M059J (cell line): ENCODE measurements at places on chromosomes 5 and 9.

DNA sequence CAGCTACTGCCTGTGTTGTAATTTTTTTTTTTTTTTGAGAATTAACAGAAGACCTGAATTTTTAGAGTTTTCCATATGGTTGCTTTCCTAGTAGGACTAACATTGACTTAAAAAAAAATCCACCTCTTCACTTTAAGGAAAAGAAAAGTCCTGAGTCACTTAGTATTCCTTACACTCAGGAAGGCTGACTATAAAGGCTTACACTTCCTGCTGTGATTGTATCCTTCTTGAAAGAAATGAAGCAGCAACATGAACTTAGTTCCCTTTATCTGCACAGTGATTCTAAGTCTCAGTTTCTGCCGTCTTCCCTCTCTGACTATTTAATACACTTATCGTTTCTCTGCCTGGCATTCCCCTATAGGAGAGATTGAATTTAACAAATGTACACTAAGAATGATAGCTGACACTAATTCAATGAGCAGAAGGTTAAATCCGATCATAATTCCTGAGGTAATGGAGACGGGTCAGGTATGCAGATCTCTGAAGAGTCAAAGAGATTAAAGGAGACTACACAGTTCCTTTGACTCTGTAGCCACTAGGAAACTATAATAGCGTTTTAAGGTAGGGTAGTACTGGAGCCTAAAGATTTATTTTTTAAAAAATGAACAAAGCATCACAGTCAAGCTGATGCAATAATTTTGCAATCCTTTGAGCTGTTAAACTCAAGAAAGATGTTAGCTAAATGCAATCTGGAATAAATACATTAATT, 185.1 kb upstream of the ELAVL2 start:
- no peak for DNase-seq

DNA sequence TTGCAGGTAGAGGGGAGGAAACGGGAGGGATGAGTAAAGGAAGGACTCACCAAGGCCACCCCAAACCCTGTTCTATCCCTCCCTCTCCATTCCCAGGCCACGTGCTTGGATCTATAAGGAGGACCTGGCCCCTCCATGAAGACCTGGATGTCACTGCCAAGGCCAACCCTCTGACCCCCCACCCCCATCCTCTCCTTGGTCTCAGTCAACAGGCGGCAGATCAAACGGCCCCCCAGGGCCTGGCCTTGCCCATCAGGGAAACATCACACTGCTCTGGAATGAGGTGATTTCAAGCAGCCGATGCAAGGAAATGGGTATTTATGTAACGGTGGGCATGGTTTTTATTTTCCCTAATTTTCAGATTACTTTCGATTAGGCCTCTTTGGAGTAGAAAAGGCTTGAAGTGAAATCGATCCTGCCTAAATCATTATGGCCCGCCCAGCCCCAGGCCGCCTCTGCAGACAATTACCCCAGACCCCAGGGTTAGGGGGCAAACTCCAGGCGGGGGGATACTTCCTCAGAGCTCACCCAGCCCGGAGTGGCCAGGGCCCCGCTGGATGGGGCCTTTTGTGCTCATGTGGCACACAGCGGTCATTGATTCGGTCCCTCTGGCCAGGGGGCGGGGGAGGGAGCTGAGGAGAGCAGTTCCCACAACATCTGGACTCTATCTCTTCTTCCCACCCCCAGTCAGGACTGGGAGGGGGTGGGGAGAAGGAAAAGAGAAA, 125.3 kb downstream of the PHF2 start:
- DNase-seq: no peak

- DNase-seq: peak; percentile 8
Observed at GRCh38 chr9:13432904-13433303, 153.4 kb upstream of the MPDZ start.

DNA sequence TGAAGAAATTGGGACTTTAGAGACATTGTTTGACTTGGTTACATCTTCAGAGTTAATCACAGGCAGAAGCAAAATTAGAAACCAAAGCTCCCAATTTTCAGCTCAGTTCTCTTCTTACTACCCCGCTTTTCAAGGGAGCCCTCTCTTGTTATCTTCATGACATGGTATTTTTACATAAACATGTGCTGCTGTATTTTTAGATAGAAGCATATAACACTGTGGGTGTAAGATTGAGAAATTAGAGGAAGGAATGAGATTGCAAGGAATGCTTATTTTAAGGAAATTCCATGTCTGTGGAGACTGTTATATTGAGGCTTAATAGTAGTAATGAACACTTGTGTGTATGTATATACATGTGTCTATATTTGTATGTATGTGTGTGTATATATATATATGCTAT, 401.6 kb downstream of the TMEM232 start:
- no peak for DNase-seq

DNA sequence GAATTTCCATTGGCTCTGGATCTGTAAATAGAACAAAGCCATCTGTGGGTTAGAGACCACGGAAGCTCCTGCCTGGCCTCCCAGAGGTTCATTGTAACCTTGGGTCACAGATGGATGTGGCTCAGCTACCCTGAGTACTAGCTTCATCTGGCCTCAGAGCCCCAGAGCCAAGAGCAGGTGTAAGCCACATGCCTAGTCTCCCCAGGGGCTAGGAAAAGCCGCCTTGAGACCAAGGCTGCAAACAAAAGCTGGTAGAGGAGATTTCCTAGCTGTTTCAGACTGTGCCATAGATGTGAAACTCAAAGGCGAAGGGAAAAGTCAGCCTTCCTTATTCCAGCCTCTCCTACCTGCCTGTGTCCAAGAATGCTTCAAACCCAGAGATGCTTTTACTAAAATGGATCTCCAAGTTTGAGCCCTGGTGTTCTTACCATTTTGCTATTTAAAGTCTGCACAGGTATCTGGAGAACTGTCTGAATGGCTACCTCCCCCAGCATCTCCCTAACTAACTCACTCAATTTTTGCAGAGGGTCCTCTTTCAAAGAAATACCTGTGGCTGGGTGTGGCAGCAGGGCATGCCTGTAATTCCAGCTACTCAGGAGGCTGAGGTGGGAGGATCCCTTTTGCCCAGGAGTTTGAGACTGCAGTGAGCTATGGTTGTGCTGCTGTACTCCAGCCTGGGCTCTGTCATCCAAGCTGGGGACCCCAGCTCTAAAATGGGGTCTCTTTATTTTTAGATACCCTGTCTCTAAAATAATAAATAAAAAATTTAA, 42.3 kb upstream of the MAP1B start:
- no peak for DNase-seq

GRCh38 chr9:99459919-99460318, 237.8 kb downstream of the SEC61B start:
- no peak for DNase-seq

- no peak for DNase-seq
Observed at GRCh38 chr9:68897577-68898145, 116.3 kb downstream of the PRKACG start.

DNA sequence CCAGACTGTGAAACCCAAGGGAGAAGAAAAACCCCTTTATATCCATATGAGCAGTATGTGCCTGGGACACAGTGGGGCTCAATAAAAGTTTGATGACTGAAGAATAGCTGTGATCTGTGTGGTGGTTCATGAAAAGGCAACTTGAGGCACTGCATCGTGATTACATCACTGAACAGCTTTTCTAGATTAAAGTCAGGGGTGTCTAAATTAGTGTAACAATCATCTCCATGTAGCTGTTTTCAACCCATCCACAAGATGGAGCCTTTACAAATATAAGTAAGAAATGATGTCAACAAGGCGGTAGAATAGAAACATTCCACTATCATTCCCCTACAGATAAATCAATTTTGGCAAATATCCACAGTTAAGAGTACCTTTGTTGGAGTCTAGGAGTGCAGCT, 55.5 kb downstream of the PRRC1 start:
- no peak for DNase-seq

- DNase-seq: no peak
Observed at GRCh38 chr5:11890777-11891176, 13.5 kb downstream of the CTNND2 start.

- no peak for DNase-seq
Observed at GRCh38 chr5:168819004-168819621, 239.9 kb upstream of the PANK3 start.

- no peak for DNase-seq
Observed at GRCh38 chr5:139926797-139927503, 116.1 kb downstream of the NRG2 start.

DNA sequence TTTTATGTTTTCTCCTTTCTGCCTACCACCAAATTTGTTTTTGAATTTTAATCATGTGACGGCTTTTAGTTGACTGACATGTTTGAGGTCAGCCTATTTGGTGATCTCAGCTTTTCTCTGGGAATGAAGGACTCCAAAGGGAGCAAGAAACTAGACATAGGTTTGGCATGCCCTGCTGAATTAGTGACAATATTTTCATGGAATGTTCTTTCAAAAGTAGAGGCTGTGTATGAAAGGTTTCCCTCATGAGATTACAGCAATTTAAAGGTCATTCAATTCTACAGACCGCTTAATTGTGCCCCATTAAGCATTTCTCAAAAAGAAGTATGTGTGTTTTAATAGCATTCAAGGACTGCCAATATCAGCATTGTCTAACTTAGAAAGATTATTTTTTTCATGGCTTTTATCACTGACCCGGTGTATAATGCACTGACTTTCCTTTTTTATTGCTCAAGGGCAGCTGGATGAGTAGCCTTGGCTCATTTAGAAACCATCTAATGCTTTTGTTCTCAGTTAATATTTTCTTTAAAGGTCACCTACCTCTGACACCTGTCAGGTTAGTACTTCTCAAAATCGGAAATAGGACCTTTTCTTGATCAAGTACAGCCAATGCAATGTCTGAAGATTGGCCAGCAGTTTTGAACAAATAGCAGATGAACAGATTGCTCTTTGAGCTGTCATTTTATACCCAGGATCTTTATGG, 8.1 kb upstream of the MLLT3 start:
- DNase-seq: no peak
